ENCODE measurements at places on chromosomes 11 and 22.

- no peak for DNase-seq
Observed at GRCh38 chr11:120338107-120338933, 2.1 kb downstream of the ARHGEF12 start.

DNA sequence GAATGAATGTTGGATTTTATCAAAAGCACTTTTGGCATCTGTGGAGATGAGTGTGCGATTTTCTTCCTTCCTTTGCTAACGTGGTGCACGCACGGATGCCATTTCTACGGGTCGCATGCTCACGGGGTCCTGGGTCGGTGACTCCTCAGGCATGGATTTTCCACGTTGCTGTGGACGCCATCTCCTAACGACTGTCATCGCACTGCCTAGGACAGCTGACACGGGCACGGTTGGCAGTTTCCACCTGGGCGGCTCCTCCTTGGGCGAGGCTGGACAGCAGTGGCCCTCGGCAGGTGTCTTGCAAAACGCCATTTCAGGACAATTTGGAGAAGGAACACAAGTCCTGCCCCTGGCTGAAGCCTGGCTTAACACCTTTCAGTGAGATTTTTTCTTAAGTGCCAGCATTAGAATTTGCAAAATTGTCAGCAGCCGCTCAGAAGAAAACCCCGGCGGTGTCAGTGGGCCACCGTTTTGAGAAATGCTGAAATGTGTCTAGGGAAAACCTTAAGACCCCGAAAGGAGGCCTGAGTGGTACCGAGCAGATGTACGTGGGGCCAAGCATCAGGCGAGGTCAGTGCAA, 34.7 kb upstream of the TOLLIP start:
- DNase-seq: no peak

DNA sequence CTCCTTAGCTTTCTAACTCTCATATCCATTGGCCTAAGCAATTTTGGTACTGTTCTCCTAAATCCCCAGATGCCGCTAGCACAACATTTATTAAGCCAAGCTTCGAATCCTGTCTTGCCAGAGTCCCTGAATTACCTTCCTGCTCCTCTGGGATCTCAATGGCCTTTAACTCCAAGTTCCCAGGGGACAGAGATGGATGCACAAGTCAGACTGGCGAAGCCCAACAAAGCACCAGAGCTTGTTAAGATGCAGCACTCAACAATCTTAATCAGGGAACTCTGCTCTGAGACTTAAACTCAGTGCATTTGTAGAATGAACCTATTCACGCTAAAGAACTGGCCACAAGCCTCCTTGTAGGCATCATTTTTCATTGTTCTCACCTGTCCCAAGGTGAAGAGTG, 9.4 kb downstream of the GALNT18 start:
- DNase-seq: no peak

DNA sequence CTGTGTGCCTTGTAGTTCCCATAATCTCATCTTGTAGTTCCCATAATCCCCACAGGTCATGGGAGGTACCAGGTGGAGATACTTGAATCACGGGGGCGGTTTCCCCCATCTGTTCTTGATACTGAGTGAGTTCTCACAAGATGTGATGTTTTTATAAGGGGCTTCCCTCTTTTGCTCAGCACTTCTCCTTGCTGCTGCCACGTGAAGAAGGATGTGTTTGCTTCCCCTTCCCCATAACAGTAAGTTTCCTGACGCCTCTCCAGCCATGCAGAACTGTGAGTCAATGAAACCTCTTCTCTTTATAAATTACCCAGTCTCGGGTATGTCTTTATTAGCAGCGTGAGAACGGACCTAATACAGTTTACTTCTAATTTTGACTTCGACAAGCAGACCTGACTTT, 14.0 kb upstream of the SMIM38 start:
- no peak for DNase-seq

- no peak for DNase-seq
Observed at GRCh38 chr11:45087086-45087899, 59.1 kb upstream of the PRDM11 start.

DNA sequence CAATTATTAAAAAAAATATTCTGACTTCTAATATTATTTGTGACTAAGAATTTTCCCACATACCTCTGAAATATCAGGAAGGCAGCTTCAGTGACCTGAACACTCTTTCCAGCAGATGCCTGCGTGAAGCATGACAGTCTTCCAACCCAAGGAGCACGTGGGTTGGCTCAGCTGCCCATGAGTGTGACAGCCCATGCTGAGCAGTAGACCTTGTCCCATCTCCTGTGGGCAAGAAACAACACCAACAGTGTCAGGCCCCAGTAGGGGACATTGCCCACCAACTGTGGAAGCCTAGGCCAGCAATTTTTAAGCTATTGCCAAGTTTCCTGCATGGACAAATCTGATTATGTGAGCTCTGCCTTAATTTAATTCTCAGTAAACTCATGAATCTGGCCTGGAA, 66.4 kb upstream of the OLFML1 start:
- DNase-seq: no peak

DNA sequence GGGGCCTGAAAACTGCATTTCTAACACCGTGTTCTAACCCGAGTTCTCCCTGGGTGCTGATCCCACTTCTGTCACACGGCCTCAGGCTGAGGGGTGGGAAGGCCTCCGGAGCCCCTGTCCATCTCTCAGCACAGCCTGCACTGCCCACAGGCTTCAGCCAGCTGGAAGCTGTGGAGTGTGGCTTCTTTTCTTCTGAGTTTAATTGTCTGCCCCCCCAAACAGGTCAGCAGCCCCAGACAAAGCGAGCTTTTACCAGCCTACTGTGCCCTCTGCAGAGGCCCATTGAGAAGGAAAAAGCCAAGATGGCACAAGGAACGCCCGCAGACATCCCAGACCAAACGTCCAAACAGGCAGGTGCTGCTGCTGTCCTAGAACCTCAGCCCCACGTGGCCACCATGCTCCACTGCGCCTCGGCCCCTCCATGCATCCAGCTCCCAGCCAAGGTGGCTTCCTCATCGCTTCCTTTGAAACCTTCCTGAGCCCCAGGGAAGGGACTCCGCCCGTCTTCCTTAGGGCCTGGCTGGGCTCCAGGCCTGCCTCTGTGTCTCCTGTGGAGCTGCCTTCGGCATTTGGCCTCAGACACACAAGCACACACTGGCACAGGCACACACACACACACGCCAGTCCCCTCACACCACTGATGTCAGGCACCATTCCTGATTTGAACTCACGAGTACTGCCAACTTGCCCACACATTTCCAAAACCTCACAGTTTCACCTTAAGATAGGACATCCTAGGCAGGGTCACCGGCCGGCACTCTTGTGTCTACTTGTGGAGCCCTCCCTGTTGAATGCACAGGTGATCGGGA, 1.7 kb downstream of the MOB2 start:
- DNase-seq: no peak

DNA sequence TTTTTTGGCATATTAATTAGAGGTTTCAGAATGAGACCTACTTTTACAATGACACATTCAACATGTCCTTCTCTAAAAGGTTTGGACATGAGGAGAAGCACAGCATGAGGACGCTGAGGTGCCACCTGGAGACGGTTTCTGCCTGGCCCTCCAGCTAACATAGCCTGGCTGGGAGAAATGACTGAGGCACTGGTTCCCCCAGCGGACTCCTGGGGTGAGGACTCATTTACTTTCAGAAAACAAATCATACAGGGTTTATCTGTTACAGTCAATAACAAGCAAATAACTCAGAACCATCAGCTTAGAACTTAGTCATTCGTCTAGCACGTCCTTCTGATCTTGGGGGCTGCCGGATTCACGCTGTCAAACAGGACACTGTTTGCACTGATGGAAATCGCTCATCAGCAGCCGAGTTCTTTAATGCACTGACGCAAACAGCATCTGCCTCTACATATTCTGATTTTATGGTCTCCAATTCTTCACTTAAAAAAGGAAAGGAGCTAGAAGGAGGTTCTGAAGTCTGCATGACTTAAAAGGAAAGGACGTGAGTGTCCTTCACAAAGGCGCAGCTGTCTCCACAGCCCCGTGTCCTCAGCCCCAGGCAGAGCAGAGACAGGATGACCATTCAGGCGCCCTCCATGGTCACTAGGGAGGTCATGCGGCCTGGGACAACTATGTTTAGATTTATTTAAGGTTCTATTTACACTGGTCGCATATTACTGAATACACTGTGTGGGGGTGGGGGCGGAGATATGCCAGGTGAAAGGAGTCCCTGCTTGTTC, 44.2 kb downstream of the CERK start:
- DNase-seq: no peak

GRCh38 chr11:27028561-27028965, 12.1 kb upstream of the BBOX1 start:
- DNase-seq: no peak

- no peak for DNase-seq
Observed at GRCh38 chr11:130055617-130056016, 14.1 kb upstream of the APLP2 start.

DNA sequence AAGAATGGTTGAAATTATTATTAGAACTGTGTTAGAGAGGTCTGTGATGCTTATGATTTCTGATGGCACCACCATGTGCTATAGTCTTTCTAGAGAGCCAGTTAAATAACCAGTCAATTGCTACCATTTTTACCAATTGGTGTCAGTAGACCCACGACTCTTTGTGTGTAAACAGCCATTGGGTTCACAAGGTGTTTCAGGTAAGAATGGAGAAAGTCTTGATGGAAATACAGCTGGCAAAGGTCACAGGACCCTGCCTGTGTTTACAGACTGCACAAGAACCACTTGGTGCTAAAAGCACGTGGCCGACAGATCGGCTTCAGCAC, 30.5 kb upstream of the OR10G7 start:
- no peak for DNase-seq

- DNase-seq: no peak
Observed at GRCh38 chr11:63958008-63958407, 16.4 kb upstream of the COX8A start.

GRCh38 chr11:1263010-1263409, 40.1 kb downstream of the MUC5B start:
- DNase-seq: no peak

GRCh38 chr22:29799217-29799680, 32.1 kb downstream of the UQCR10 start:
- DNase-seq: peak; percentile 56

- DNase-seq: no peak
Observed at GRCh38 chr11:6755303-6755952, 16.3 kb downstream of the OR2AG2 start.

DNA sequence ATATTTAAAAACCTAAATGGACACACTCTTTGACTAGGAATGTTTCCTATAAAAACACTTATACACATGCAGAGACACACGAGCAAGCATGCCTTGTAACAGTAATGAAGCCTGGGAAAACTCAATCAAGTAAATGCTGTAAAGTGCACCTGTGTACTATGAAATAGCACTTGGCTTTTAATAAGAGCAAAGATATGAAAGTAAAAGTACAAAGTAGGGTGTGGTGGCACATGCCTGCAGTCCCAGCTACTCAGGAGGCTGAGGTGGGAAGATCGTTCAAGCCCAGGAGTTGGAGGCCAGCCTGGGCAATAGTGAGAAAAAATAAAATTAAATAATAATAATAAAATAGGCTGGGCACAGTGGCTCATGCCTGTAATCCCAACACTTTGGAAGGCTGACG, 166.9 kb upstream of the GRK3 start:
- no peak for DNase-seq

- DNase-seq: no peak
Observed at GRCh38 chr22:31861226-31861840, 83.0 kb upstream of the YWHAH start.

DNA sequence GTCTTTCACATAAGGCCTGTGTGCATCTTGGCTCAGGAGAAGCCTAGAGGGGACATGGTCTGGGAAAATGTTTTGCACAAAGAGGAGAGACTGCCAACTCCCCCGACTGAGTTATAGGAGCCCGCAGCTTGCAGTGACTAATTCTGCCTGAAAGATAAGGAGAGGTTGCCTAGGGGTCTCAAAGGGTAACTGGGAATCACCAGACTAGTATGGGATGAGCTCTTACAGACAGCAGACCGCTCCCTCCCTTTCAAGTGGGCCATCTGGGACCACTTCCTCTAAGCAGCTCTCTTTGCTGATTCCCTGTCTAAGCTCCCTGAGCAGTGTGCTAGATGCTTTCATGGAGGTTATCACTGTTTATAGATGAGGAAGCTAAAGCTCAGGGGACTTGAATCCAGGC, 105.1 kb downstream of the TENM4 start:
- DNase-seq: no peak

- no peak for DNase-seq
Observed at GRCh38 chr11:67662835-67663531, 11.4 kb downstream of the ALDH3B2 start.

DNA sequence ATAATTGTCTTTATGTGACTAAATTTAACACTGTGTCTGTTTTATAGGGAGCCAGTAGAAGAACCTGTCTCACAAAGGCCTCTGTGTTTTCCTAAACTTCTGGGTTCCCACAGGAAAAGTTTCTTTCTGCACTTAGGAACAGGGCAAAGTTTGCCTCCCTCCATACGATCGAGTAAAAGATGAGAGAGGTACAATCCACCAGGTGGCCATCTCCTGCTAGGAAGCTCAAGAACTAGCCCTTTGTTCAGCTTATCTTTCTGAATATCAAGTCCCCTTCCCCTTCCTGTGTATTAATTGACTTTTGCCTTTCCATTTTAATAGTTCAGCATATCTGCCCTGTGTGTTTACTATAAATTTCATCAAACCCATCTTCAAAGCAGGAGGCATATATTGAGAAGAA, 18.0 kb downstream of the CSNK2A3 start:
- no peak for DNase-seq

- DNase-seq: no peak
Observed at GRCh38 chr11:85626496-85626895, 648 bp downstream of the DLG2 start.

- DNase-seq: no peak
Observed at GRCh38 chr11:27995083-27995482, 112.9 kb downstream of the KIF18A start.

- DNase-seq: no peak
Observed at GRCh38 chr11:105181100-105181499, 41.5 kb upstream of the CARD18 start.

- DNase-seq: no peak
Observed at GRCh38 chr11:65496304-65497140, 2.3 kb upstream of the MALAT1 start.

DNA sequence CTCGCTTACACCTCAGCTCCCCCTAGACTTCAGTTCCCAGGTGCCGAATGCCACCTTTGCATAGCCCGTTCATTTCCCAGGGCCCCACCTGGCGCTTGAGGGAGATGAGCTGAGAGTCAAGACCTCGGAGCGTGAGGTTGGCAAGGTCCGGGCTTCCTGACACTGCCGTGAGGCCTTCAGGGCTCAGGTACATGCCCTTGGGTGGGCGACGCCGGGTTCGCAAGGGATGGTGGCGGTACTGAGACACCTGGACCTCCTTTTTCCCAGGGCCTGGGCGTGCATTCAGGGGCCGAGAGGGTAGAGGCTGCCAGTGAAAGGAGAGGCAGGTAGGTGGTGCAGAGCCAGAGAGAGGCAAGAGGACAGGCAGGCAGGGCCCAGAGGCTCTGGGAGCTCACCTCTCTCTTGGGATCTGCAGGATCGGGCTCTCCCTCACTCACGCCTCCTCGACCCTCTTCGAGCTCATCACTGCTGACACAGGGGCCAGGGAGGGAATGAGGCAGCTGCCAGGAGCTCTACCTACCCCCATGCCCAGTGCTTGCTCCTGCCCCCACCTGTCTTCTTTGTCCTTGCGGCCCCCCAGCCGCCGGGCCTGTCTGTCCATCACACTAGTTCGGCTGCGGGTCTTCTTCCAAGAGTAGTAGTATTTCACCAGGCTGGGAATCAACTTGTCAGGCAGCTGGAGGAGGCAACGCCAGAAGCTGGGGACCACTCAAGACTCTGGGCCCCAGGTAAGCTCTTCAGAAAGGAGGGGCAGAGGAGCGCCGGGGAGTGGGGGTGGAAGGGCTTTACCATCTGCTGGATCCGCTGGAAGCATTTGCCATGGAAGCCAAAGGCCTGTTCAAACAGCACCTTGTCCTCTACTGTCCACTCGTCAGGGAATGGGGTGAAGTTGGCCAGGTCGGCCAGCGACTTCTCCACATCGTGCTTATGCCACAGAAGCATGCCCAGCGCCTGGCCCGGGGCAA, 2.8 kb downstream of the RCOR2 start:
- no peak for DNase-seq

All from GOT3 (cell line).